GM23248 (cell line): ENCODE measurements at places on chromosomes 3 and 15. TPM values are rescaled to one million over a fixed set of nuclear protein-coding genes. Genes with fewer than 3 reads are reported as not detected.

RASGRP1 gene
- 1.5 and 3.0 TPM in 2 replicates for total RNA-seq

DNA sequence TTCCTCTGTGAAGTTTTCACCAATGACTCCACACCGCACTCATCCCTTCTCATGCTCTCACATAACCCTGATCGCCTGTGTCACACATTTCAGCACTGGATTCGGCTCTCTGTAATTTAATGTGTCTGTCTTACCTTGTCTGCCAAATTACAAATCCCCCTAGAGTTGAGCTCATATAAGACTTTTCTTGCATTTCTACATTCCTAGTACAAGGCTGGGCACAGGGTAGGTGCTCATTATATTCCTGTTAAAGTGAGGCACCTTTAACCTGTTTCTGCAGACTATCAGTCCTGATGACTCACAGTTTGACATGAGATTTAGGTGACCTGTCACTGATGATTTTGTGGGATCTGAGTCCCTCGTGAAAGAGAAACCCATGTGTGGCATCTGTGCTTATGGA lies 22.6 kb downstream of the TGM5 start:
- no peaks in the 10 kb centered on the region for H3K36me3 ChIP-seq
- H3K4me3 ChIP-seq: no peak overlapping the region
- no peak overlapping the region for H3K27ac ChIP-seq
- no peak for DNase-seq
- H3K27me3 ChIP-seq: peaks cover 43% of the 10 kb centered on the region
- H3K4me1 ChIP-seq: peaks cover 9% of the 10 kb centered on the region

DNA sequence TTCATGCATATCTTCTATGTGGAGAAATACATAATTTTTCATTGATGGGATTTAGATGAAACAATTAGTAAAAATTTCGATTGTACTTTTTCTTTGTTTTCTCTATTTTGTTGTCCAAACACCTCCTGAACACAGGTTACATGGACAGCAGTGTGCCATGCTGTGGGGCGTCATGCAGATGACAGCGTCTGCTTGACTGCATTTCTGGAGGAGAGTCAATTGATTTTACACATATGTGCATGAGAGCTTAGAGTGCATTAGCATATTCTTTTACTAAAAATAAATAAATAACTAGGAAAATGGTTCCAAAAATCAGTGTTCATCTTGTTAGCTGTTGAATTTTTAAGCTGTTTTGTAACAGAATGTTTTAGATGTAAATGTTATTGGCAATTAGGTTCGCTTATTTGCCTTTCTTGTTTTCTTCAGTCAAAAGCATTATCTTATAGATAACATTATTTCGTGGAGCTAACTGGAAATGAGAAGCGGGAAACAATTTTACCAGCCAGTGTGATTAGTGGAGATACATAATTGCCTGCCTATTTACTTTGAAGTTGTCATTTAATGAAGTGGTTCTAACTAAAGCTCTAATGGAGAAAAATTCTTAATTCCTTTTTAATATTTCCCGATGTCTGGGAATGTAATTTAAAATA lies 82.7 kb upstream of the VGLL3 start:
- H3K27me3 ChIP-seq: no peaks in the 10 kb centered on the region
- peaks cover 10% of the 10 kb centered on the region for H3K4me1 ChIP-seq
- no peaks in the 10 kb centered on the region for H3K36me3 ChIP-seq
- H3K4me3 ChIP-seq: no peak overlapping the region

DNA sequence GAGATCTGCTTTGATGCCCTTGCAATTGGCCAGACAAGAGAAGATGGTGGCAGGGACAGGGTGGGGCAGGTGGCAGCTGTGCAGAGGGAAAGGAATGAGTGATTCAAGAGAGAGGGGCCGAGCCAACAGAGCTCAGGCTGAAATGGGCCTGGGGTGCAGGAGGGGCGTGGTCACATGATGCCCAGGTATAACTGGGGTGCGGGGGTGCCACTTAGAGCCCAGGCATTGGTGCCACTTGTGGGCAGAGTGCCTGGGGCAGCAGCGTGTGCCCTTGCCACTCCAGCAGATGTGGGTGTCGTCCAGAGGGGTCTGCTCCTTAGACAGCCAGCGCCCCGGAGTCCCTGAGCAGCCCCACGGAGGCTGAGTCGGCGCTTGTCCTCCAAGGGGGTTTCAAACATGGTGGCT lies 88.7 kb downstream of the PLXNA1 start:
- no peak for DNase-seq
- H3K27me3 ChIP-seq: peaks cover 24% of the 10 kb centered on the region
- no peaks in the 10 kb centered on the region for H3K4me1 ChIP-seq
- no peaks in the 10 kb centered on the region for H3K36me3 ChIP-seq
- H3K27ac ChIP-seq: no peak overlapping the region
- H3K4me3 ChIP-seq: no peak overlapping the region
